Calu3 (cell line): ENCODE measurements at places on chromosomes 12 and 14. TPM values are rescaled to one million over a fixed set of nuclear protein-coding genes. Genes with fewer than 3 reads are reported as not detected.

The C1R gene
- total RNA-seq, result 7.6 and 7.9 TPM in 2 replicates

The OAS1 gene
- 170 and 429 TPM in 2 replicates for total RNA-seq

The TSFM gene
- total RNA-seq, result 47.1 and 49.0 TPM in 2 replicates

The SLC2A13 gene
- total RNA-seq, result 8.4 and 9.4 TPM in 2 replicates

The ATXN3 gene
- 20.5 and 21.8 TPM in 2 replicates for total RNA-seq

The TAS2R10 gene
- total RNA-seq, result 1.5 and 1.7 TPM in 2 replicates

The JPH4 gene
- not detected in 2 replicates for total RNA-seq

The KLHL33 gene
- not detected in 2 replicates for total RNA-seq

The ANO4 gene
- total RNA-seq, result 1.3 and 1.9 TPM in 2 replicates

The MYH6 gene
- not detected in 2 replicates for total RNA-seq

The TAS2R31 gene
- 3.6 and 4.1 TPM in 2 replicates for total RNA-seq

The CCND2 gene
- 0.07 and 0.17 TPM in 2 replicates for total RNA-seq

DNA sequence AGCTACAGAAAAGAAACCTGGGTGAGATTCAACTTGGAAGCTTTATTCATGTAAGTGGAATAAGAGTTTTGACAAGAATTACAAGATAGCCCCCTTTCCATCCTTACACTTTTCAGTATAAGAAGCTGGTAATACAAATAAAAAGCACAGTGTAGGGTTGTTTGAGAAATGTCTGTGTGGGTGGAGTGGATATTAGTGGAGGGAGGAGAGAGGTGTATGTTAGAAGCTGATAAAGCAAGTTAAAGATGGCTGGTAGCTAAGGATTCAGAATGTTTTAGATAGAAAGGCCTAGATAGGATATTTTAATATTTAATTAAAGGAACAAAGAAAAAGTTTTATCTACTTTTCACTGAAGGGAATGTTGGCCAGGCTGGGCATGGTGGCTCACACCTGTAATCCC lies 12.5 kb downstream of the CFAP54 start:
- H3K4me3 ChIP-seq, result no peak overlapping the region
- no peaks in the 10 kb centered on the region for H3K27me3 ChIP-seq
- DNase-seq, result no peak
- H3K27ac ChIP-seq, result peak overlapping the region; percentile 89

- no peaks in the 10 kb centered on the region for H3K36me3 ChIP-seq
- no peak overlapping the region for H3K4me3 ChIP-seq
- H3K4me1 ChIP-seq, result peaks cover 1% of the 10 kb centered on the region
- peaks cover 8% of the 10 kb centered on the region for H3K27me3 ChIP-seq
Measured at GRCh38 chr14:54834081-54834480, 68.5 kb downstream of the GCH1 start.

GRCh38 chr12:46546634-46547273 lies 174.2 kb upstream of the SLC38A2 start:
- H3K27me3 ChIP-seq, result no peaks in the 10 kb centered on the region
- peaks cover 32% of the 10 kb centered on the region for H3K4me1 ChIP-seq
- no peak overlapping the region for H3K27ac ChIP-seq
- DNase-seq, result no peak

- no peak for DNase-seq
- peaks cover 15% of the 10 kb centered on the region for H3K36me3 ChIP-seq
- H3K27ac ChIP-seq, result no peak overlapping the region
- peaks cover 24% of the 10 kb centered on the region for H3K4me1 ChIP-seq
Measured at GRCh38 chr12:113088971-113089756, 32.6 kb downstream of the DTX1 start.

DNA sequence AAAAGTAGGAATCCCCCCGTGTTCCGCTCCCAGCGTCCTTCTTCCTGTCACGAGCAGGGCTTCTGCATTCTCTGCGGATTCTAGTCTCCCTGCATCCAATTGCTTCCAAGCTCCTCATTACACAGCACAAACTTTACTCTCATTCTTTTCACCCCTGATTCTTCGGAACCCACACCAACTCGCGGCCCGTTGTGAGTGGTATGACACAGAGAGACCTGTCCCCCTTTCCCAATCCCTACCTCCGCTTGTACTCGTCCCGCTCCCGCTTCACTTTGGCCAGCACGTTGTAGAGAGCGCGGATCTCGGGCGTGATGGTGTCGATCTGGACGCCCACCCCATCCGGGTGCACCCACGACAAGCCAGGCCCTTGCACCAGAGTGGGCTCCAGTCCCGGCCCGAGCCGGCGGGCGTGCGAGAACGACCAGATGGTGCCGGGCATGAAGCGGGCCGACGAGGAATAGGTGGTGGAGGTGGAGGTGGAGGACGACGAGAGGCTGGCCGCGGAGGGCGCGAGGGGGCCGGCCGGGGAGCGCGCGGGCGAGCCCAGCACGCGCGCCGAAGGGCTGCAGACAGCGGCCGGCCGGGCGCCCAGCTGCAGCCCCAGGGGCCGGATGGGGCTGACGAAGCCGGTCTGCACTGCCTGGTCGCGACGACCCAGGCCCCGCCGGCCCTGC lies 687 bp downstream of the IFFO1 start:
- no peak for DNase-seq
- H3K27ac ChIP-seq, result no peak overlapping the region
- peaks cover 31% of the 10 kb centered on the region for H3K36me3 ChIP-seq
- no peaks in the 10 kb centered on the region for H3K4me1 ChIP-seq

DNA sequence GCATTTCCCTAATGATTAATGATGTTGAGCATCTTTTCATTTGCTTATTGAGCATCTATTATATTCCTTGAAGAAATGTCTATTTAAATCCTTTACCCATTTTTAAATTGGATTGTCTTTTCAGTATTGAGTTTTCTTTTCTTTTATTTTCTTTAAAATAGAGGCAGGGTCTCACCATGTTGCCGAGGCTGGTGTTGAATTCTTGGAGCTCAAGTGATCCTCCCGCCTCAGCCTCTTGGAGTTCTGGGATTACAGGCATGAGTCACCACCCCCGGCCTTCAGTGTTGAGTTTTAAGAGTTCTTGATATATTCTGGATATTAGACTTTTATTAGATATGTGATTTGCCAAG lies 73.3 kb upstream of the HECTD1 start:
- no peak overlapping the region for H3K27ac ChIP-seq
- no peaks in the 10 kb centered on the region for H3K36me3 ChIP-seq
- peaks cover 11% of the 10 kb centered on the region for H3K4me1 ChIP-seq
- DNase-seq, result no peak
- H3K4me3 ChIP-seq, result no peak overlapping the region

DNA sequence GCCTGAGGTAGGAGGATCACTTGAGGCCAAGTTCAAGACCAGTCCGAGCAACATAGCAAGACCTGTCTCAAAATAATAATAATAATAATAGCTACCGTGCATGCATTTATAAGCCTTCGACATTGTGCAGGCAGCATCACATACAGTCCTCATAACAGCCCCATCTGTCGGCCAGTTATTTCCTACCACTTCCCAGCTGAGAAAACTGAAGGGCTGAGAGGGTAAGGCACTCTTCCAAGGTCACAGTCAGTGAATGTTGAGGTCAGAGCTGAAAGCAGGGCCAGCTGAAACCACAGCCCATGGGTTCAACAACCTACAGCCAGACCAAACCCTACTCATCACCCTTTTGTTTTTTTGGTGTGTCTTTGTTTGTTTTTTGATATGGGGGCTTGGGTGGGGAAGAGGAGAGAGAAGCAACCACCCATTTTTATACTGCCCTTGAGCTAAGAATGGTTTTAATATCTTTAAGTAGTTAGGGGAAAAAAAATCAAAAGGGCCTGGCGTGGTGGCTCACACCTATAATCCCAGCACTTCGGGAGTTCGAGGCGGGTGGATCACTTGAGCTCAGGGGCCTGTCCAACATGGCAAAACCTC lies 16.8 kb upstream of the ITPK1 start:
- no peak overlapping the region for H3K27ac ChIP-seq
- H3K27me3 ChIP-seq, result no peaks in the 10 kb centered on the region

GRCh38 chr14:97695456-97695981 lies 898.3 kb downstream of the VRK1 start:
- no peak for DNase-seq
- H3K27me3 ChIP-seq, result no peaks in the 10 kb centered on the region
- no peak overlapping the region for H3K4me3 ChIP-seq
- H3K4me1 ChIP-seq, result no peaks in the 10 kb centered on the region
- no peaks in the 10 kb centered on the region for H3K36me3 ChIP-seq

DNA sequence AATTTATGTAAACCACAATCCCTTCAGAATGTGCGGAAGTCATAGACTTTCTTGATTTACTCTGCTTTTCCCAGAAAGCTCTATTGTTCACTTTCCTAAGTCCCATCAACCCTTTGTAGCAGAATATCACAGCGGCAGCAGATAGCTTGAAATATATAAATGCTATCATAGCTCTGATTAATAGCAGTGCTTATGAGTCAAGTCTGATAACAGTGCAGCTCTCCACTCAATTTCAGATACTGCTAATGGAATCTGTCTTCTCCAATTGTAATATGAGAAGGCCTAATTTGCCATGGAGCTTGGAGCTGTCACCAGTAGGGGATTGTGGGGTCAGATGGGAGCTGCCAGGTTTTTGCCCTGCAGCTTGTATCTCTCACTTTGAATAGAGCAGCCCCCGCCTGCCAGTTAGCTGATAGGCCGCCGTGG lies 10.9 kb downstream of the TMEM260 start:
- no peaks in the 10 kb centered on the region for H3K36me3 ChIP-seq
- no peaks in the 10 kb centered on the region for H3K27me3 ChIP-seq
- no peak overlapping the region for H3K27ac ChIP-seq
- no peak for DNase-seq
- no peaks in the 10 kb centered on the region for H3K4me1 ChIP-seq
- no peak overlapping the region for H3K4me3 ChIP-seq

DNA sequence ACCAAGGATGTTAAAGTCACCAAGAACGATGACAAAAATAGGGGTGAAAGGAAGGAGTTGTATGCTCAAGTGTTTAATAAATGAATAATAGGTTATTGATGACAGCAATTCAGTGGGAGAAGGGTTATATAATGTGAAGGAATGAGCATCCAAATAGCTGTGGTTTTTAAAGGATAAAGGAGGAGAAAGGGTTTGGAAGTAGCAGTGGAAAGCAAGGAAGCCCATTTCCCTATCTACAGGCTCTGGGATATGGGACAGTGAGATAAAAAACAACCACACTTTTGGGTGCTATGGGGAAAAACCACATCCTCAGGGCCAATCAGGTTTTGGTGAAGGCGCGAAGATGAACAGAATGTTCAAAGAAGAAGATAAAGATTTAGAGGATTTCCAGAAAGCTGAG lies 258.6 kb downstream of the ZFP36L1 start:
- no peak overlapping the region for H3K4me3 ChIP-seq
- peaks cover 29% of the 10 kb centered on the region for H3K4me1 ChIP-seq
- no peaks in the 10 kb centered on the region for H3K36me3 ChIP-seq
- peak overlapping the region; percentile 3 for H3K27ac ChIP-seq

DNA sequence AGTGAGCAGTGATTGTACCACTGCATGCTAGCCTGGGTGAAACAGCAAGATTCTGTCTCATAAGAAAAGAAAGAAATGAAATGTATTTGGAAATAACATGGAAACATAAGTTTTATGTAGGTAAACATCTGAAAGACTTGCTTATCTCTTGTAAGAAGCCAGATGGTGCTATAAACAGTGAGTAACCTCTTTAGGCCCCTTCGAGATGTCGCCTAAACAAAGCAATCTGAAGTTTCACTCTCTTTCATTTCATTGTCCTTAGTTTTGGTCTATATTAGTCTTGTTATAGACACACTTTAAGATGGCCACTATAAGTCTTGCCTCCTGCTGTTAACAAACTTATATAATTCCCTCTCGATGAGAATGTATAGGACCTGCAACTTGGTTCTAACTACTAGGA lies 472.6 kb upstream of the ATP2B1 start:
- H3K36me3 ChIP-seq, result no peaks in the 10 kb centered on the region
- no peak overlapping the region for H3K27ac ChIP-seq
- no peaks in the 10 kb centered on the region for H3K4me1 ChIP-seq
- H3K4me3 ChIP-seq, result no peak overlapping the region
- no peak for DNase-seq
- H3K27me3 ChIP-seq, result no peaks in the 10 kb centered on the region

DNA sequence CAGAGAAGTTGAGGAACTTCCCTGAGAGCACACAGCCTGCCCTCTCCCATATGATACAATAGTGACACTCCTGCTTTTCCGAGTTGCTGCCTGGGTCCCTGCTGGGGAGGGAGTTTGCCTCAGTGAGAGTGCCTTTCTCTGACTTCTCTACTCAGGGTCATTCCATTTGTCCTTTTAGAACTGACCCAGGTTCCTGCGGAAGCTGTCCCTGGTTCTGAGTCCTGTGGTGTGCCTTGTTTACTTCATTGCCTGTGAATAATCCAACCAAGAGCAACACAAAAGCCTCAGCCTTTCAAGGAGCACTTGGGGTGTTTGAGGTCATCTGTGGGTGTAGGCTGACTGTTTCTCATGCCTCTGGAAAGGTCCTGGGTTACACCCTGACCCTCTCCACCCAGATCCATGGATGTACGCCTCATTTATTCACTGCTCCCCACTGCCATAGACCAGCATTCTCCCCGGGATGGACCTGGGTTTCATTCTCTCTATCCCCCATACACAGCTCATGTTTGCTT lies 13.6 kb downstream of the SERPINA1 start:
- no peaks in the 10 kb centered on the region for H3K36me3 ChIP-seq
- peaks cover 20% of the 10 kb centered on the region for H3K4me1 ChIP-seq
- H3K27me3 ChIP-seq, result no peaks in the 10 kb centered on the region
- DNase-seq, result no peak

- no peaks in the 10 kb centered on the region for H3K27me3 ChIP-seq
- no peak overlapping the region for H3K27ac ChIP-seq
- no peak for DNase-seq
- H3K36me3 ChIP-seq, result peaks cover under 1% of the 10 kb centered on the region
Measured at GRCh38 chr12:57832966-57833365, 13.6 kb downstream of the CTDSP2 start.

GRCh38 chr12:18700271-18700670 lies 37.5 kb downstream of the PLCZ1 start:
- no peak overlapping the region for H3K4me3 ChIP-seq
- peaks cover 15% of the 10 kb centered on the region for H3K4me1 ChIP-seq
- DNase-seq, result no peak
- no peaks in the 10 kb centered on the region for H3K36me3 ChIP-seq

DNA sequence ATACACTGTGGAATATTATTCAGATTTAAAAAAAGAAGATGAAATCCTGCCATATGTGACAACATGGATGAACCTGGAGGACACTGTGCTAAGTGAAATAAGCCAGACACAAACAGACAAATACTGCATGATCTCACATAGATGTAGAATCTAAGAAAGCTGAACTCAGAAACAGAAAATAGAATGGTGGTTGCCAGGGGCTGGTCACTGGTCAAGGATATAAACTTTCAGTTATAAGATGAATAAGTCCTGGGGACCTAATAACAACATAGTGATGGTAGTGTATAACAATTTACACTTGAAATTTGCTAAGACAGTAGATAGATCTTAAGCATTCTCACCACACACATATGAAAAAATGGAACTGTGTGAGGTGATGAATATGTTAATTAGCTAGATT lies 161.3 kb upstream of the TMCC3 start:
- peaks cover 13% of the 10 kb centered on the region for H3K27me3 ChIP-seq
- no peak for DNase-seq
- no peaks in the 10 kb centered on the region for H3K36me3 ChIP-seq
- no peak overlapping the region for H3K4me3 ChIP-seq

GRCh38 chr14:53814392-53814791 lies 142.2 kb downstream of the BMP4 start:
- no peaks in the 10 kb centered on the region for H3K4me1 ChIP-seq
- no peak overlapping the region for H3K4me3 ChIP-seq
- no peaks in the 10 kb centered on the region for H3K36me3 ChIP-seq
- H3K27me3 ChIP-seq, result no peaks in the 10 kb centered on the region
- no peak overlapping the region for H3K27ac ChIP-seq
